ENCODE measurements at places on chromosomes 11 and 22.
A peak's percentile ranks its signal among the peaks of the same experiment; 100 is the strongest.

DNA sequence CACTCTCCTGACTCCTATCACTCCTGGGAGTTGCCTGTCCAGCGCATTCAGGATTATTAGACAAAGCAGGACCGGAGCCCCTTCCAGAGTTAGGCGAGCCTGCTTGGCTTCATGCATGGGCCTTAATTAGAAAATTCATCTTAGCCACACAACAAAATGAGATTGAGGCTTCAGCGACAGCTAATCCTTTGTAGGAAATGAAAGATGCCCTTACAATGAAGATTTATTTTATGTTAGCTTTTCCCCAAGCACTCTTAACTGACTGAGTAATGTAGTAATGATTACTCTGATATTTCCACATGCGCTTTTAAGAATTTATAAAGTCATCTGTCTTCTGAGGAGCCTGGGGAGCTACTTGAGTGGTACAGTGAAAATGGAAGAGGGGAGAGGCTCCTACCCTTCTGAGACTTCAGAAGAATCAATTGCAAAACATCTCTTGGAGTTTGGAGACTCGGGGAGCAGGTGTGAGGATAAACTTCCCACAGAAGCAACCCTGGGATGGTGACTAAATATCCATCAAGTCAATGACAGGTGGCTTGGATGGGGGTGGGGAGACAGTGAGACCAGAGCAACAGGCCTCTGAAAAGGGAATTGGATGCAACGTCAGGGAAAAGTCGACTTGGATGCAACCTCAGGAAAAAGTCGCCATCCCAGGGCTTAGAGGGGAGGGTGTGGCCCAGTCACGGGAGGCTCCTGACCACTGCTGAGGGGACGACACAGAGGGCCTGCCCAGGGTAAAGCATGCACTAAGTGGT lies 434.5 kb upstream of the B3GAT1 start:
- DNase-seq: no peak

GRCh38 chr11:2432171-2432621 lies 12.1 kb downstream of the TRPM5 start:
- no peak for DNase-seq

DNA sequence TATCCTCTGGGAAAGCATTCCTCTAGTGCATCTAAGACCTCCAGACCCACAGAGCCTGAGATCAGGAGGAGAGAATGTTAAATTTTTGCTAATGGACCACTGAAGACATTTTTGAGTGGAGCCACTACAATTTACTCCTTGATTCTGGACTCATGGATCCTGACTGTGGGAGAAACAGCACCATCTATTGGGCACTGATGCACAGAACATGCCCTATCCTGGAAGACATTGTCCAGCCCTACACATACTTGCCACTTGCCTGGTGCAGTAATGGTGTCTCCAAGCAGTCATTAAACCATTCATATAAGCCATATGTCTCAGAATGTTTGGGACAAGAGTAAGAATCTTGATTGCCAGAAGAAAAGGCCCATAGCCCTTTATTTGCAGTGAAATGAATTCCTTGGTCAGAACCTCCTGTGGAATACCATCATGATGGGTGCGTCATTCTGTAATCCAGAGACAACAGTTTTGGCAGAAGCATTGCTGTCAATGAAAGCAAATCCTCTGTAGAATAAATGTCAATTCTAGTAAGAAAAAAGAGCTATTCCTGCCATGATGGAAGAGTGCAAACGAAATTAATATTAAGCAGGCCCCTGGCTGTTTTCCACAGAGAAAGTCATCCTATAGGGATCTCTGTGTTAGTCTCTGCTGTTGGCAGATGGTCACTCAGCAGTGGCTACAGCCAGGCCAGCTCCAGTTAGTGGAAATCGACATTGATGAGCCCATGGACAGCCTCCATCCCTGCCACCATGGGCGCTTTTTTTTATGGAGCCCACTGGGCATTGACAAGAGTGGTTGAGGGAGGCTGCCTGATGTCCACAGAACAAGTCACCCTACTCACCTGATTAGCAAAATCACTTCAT lies 43.5 kb downstream of the GGTLC2 start:
- DNase-seq: peak; percentile 62

DNA sequence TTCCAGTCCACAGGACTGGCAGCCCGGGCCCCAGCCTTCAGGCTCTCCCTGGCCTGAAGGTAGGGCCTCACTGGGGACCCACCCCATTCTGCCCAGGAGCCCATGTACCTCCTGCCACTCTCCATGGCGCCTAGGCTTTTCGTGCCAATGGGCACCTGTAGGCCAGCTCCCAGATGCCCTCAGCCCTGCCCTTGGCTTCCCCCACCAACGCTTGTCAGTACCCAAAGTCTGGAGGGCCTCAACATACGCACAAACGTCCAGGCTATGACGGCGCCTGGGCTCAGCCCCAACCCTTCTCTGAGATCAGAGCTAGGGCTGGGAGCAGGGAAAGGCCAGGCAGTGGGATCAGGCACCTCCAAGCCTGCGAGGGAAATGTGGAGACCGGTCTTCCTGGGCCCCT lies 816.9 kb upstream of the LUZP2 start:
- no peak for DNase-seq

DNA sequence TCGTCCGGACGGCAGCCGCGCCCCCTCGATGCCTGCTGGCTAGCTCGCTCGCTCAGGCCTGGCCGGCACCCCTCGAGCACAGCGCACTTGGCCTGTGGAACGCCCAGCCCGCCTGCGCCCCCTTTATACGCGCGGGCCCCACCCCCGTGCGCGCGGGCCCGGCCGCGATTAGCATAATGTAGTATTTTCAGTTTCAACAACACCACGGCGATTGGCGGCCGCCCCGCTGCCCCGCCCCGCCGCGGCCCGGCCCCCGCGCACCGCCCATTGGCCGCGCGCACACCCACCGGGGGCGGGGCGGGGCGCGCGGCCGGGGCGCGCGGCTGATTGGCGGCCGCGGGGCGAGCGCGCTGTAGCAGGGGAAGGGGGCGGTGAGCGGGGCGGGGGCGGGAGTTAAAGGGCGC lies at the start of gene CDKN1C:
CDKN1C (minus strand) TSS at position 98 of the 404 bp plus-strand sequence. CDS start 319 bp downstream, outside the sequence.
- peak; percentile 75 for DNase-seq

All from NB4 (cell line).